ENCODE measurements at places on chromosomes 13 and 19.
A peak's percentile ranks its signal among the peaks of the same experiment; 100 is the strongest.

DNA sequence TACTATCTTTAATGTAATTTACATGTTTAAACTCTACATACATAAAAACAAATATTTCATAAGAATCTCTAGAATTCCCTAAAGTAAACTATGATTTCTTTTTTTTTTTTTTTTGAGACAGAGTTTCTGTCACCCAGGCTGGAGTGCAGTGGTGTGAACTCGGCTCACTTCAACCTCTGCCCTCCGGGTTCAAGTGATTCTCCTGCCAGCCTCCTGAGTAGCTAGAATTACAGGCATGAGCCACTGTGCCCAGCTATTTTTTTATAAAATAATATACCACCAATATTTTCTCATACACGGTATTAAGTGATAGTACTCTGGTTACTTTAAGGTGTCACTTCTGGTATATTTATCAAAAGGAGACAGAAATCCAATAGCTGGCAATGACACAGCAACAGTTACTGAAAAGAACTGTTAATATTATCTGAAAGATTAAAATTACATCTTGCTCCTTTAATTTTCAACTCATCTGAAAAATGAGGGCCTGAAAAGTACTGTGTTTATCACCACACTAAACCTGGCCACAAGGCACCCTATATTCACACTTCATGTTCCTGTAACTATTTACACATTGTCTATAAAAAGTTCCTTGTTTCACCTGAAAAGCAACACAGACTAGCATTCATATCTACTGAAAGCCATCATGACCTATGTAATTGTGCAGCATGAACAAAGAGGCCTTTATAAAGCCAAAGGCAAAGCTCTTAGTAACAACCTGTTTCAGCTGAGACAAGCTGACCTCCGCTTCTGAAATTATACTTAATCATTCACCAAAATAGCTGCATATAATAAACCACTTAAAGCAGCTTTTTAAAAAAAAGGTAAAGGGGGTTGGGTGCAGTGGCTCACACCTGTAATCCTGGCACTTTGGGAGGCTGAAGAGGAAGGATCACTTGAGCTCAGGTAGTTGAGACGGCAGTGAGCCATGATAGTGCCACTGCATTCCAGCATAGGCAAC, 106.1 kb downstream of the SLC25A15 start:
- no peak for DNase-seq

DNA sequence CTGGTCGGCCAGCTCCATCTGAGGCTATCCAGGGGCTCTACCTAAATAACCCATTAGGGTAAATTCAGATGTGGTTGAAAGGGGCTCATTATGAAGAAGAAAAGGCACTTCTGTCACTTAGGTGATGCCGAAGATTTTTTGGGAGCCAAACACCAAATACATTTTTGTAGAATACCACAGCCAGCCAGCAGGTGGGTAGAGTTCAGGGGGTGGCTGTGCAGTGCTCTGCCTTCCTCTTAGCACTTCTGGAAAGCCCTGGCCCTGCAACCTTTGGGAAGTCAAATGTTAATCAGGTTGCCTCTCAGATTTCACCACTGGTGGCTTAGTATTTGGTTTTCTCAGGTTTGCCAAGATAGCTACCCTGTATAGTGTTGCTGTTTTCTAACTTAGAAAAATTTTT, 18.5 kb upstream of the GPR18 start:
- no peak for DNase-seq

GRCh38 chr19:48363500-48363809, 285 bp downstream of the TMEM143 start:
- no peak for DNase-seq

DNA sequence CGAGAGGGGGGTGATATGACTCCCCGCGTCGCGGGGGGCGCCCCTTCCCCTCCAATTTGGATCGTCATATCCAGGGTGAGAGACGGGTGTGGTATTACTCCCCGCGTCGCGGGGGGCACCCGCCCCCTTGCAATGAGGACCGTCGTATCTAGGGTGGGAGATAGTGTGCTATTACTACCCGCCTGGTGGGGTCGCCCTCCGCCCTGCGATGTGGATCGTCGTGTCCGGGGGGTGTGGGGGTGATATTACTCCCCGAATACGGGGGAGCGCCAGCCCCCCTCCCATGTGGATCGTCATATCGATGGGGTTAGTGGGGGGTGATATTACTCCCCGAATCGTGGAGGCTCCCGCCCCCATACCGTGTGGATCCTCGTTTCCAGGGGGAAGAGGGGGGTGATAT, 29.2 kb upstream of the RGCC start:
- DNase-seq = no peak

- DNase-seq = no peak
Measured at GRCh38 chr19:10815007-10815536, 20.9 kb downstream of the TMED1 start.

GRCh38 chr13:30042891-30043630, 192.6 kb upstream of the UBL3 start:
- DNase-seq = no peak

GRCh38 chr13:53088871-53089270, 60.3 kb downstream of the OLFM4 start:
- DNase-seq = no peak

- DNase-seq = no peak
Measured at GRCh38 chr13:56317841-56318240, 822.9 kb upstream of the PRR20A start.

- no peak for DNase-seq
Measured at GRCh38 chr13:110138700-110139036, 168.3 kb downstream of the COL4A1 start.

GRCh38 chr19:41325947-41326706, 16.2 kb downstream of the CCDC97 start:
- DNase-seq = no peak

DNA sequence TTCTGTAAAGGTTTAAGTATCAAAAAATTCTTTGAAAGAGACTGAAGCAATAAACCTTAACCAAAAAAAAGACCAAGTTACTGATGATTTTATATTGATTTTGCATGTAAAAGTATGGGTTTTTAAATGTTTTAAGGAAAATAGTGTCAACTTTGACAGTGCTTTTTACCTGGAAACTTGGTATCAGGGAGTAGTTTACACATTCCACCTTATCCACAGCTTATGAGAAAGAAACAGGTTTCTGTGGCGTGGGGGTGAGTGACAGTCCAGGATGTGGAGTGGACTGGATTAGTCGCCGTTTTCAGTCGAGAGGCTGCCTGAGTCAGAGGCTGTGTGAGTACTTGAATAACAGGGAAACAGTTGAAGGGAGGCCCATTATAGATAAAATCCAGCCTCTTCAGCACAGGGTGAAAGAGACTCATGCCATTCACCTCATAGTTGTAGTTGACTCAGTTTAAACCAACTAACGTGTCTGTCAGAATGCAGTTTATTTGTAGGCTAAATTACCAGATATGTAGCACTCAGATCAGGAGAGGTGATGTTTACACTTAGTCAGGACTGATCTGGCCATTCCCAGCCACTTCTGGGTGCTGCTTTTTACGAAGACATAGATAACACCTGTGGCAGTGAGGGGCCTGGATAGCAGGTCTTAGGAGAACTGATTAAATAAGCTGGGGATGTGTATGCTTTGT, 595 bp upstream of the GPR183 start:
- peak; percentile 73 for DNase-seq

DNA sequence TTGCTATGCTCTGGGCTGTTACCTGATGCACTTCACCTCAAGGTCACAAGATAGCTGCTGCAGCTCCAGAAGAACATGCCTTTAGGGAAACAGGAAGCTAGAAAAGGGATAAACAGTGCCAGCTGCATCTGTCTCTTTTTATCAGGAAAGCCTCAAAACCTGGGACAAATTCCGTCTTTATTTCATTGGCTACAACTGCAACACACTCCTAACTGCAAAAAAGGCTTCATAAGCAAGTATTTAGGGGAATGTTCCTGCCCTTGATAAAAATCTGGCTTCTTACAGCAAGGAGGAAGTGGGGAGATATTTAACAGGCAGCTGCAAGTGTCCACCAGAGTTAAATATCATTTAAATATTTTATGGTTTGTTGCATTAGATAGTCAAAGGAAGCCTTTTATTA, 34.2 kb upstream of the SERTM1 start:
- no peak for DNase-seq

DNA sequence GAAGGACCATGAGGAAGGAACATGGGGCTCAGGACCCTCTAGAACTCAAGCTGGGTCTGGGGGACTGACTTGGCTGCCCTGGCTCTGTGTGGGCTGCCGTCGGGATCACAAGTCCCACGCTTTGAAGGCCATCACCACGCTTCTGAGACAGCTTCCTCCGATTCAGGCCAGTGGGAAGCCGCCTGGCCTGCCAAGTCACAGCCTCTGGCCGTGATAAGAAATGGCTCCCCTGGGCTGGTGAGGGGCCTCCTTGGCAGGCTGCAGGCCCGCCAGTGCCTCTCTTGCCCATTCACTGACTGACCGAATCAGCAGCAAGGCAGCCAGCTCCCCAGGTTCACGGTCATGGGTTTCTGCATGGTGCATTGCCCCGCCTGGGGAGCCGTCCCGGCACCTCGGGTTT, 48.8 kb downstream of the COMP start:
- DNase-seq = no peak

DNA sequence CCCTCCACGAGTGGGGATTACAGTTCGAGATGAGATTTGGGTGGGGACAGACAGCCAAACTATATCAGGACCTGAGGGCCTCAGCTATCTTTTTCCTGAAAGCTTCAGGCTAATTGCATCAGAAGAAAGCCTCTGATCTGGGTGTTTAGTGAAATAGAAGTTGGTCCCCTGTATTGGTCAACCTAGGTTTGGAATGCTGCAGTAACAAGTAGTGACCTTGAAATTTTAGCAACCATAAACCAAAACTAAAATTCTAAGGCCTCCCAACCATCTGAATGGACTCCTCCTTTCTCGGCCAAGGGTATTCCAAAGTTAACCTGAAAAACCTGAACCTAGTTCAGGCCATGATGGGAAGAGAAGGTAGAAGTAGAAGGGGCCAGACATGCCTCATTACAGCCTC, 34.9 kb upstream of the OR10H1 start:
- no peak for DNase-seq

- peak; percentile 63 for DNase-seq
Measured at GRCh38 chr19:9914315-9915207, 21.8 kb downstream of the OLFM2 start.

DNA sequence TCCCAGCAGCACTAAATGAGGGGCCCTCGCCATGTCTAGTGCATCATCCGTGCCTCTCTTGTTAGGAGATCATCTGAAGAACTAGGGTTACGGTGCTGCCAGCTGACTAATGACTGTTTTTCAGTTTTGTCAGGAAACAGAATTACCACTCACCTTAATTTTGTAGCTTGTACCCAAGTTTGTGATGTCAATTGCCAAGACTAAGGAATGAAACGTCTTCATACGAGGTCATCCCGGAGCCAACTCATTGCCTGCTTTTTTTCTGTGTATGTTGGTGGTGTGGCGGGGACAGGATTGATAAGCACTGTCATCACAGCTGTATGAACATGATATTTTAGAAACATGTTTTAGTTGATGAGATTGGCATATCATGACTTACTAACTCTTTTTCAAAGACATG, 100.6 kb downstream of the TNFRSF19 start:
- DNase-seq = no peak

DNA sequence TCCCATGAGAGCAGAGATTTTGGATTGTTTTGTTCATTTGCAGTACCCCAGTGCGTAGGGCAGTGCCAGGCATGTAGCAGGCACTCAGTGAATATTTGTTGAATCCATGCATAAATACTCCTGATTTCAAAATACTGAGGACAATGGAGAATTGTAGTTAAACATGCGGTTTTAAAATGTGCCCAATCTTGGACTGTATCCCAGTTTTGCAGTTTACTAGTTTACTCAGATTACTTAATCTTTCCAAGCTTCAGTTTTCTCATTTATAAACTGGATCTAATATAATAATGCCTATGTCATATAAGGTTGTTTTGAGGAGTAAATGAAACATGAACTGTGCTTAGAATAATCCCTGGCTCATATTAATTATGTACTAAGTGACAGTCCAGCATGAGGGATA, 39.0 kb downstream of the RCBTB2 start:
- DNase-seq = no peak

DNA sequence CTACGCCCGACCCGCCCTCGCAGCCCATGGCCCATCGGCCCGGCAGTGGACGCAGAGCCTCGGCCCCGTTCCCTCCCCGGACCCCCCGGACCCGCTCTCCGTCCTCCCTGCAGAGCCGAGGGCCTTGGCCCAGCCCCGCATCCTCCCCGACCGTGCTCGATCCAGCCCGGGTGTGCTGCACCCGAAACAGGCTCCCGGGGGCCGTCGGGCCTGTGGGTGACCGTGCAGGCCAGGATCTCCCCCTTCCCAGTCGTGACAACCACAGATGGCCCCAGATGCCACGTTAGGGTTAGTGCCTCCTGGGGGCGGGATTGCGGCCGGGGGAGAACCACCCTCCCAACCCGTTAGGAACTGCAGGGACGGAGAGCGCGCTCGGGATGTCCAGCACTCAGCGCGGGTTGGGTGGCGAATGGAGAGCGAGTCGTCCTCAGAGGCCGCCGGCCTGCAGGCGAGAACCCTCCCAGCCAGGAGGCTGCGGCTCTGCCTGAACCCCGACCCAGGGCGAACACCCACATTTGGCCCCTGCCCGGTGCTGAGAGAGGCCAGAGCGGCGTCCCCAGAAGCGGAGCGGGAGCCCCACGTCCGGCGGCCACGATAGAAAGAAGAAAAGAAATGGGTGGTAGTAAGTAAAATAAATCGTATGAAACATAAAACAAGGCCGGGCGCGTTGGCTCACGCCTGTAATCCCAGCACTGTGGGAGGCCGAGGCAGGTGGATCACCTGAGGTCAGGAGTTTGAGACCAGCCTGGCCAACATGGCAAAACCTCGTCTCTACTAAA, 6.7 kb upstream of the MADCAM1 start:
- DNase-seq = no peak

- no peak for DNase-seq
Measured at GRCh38 chr13:33710924-33711323, 107.0 kb upstream of the RFC3 start.

GRCh38 chr13:98368019-98368418, 190.9 kb upstream of the RNF113B start:
- no peak for DNase-seq

DNA sequence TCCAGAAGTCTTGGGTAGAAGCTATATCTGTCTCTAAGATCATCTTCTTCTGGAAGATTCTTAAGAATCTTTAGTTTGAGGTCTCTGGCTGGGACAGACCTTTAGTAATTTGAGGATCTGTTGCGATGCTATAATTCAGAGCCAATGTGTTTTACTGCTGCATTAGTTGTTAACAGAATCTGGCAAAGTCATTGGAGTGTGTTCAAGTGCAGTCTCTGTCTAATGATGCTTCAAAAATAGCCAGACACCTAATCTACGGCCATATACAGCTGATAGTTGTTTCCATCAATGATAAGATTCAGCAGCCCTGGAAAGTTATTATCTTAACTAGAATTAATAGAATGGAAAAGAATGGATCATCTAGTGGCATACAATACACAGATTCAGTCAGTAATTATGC, 72.6 kb downstream of the CDK8 start:
- no peak for DNase-seq

- DNase-seq = no peak
Measured at GRCh38 chr13:74930402-74931165, 551.4 kb downstream of the TBC1D4 start.

- no peak for DNase-seq
Measured at GRCh38 chr13:77545626-77546412, 10.3 kb downstream of the SCEL start.

DNA sequence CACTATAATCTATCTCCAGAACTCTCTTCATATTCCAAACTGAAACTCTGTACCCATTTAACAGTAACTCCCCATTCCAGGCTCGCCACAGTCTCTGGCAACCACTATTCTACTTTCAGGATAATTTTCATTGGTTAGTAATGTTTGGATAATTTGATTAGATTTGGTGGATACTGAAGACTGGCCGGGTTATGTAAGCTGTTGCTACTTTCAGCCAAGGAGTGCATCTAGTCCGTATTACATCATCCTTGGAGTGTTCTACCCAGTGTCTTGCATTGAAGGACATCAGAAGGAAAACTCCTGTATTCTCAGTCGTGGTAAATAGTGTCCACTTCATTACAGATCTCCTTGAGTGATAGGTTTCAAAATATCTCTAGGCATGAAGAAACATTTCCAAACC, 60.5 kb downstream of the PCCA start:
- DNase-seq = no peak
